ENCODE measurements at places on chromosomes 1 and 21.

- DNase-seq, result no peak
Observed at GRCh38 chr1:166950156-166950555, 25.2 kb downstream of the ILDR2 start.

DNA sequence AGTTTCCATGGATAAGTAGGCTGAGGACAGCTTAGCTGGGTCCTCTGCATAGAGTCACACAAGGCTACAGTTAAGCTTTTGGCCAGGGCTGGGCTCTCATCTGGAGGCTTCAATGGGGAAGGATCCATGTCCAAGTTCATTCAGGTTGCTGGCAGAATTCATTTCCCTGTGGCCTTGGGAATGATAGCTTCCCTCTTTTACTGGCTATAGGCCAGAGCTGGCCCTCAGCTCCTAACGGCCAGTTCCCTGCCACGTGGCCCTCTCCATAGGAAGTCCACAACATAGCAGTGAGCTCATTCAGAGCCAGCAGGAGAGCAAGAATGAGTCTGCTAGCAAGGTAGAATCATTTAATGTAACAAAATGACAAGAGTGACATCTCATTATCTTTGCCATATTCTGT is 15.1 kb upstream of the PODN start:
- no peak for DNase-seq

GRCh38 chr1:41479000-41479807 is 5.3 kb downstream of the EDN2 start:
- no peak for DNase-seq

- no peak for DNase-seq
Observed at GRCh38 chr1:111174070-111174469, 26.4 kb downstream of the DENND2D start.

GRCh38 chr1:102897557-102897956 is 210.8 kb downstream of the COL11A1 start:
- no peak for DNase-seq

DNA sequence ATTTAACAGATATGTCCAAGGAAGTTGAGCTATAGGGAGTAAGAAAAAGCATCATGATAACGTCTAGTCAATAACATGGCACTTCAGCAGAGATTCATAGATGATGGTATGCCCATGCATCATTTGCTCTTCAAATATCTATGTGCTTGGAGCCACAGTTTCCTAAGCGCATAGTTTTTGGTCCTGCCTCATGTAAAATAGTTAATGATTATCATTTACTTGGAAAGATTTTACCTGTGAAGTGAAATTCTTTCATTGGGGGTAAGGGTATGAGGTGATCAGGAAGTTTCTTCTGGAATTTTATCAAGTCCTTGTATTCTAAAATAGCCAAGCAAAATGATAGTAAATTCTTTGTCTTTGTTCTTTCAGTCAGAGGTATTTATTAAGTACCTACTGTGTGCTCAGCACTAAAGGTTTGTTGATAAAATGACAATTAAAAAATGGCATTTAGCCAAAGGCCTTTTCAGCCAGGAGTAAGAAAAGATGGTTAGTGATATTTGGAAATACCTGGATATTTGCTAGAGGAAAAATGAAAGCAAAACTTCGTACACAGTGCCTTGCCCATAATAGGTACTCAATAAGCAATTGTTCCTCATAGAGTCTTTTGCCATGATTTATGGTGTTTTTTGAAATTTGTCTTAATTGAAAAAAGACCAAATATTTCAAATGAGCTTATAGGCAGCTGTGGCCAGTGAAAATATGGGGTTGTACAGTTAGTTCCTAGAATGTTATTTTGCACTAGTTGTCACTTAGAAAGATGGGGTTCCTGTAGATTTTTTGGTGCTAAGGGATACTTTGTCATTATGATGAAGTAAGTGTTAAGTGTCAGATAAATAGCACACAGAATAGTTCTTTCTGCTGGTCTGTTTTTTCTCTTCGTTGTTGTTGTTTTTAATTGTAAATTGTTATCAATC is 13.1 kb downstream of the PDIK1L start:
- DNase-seq, result no peak

DNA sequence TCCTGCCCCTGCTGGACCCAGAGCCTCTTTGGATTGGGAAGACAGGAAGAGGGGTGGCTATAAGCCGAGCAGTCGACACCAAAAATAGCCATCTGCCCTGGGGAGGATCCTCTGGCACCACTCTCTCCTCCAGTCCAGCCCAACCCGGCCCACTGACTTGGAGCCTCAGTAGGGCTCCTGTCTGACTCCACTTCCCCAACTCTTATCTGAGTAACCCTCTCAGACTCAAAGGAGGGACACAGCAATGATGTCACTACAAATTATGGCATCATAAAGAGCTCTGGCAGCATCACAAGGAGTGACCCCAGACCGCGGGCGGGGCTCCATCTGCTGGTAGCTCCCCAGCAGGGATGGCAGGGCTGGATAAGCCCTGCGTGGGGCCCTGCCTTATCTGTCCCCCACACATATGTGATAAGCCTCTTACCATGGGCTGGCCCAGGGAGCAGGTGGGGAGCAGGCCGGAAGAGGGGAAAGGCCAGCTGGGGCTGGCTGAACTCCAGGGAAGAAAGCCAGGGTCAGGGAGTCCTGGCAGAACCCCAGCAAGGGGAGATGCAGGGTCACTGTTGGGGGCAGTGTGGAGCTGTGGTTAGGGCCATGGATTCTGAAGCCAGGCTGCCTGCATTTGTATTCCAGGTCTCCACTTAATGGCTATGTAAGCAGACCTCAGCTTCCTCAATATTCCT is 4.6 kb upstream of the SLC6A9 start:
- no peak for DNase-seq

- peak; percentile 72 for DNase-seq
Observed at GRCh38 chr1:111615870-111616715, 3.5 kb upstream of the RAP1A start.

GRCh38 chr21:38716088-38716487 is 89.6 kb upstream of the ETS2 start:
- DNase-seq, result no peak

DNA sequence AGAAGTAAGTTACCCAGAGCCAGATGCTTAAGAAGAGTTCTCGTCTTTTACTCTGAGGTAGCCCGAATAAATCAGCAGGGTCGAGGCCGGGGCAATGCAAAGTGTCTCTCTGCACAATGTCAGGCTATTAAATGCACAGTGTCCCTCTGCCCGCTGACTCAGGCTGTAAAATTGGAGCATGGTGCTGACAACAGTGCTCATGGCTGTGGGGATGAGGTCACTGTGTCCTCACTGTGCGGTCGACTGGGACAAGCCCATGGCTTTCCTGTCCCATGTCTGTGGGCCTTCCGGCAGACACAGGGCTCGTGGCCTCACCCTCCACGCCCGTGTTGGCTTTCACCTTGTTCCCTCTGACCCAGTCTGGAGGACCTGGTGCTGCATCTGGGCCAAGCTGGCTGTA is 14.6 kb upstream of the SLC2A1 start:
- no peak for DNase-seq

DNA sequence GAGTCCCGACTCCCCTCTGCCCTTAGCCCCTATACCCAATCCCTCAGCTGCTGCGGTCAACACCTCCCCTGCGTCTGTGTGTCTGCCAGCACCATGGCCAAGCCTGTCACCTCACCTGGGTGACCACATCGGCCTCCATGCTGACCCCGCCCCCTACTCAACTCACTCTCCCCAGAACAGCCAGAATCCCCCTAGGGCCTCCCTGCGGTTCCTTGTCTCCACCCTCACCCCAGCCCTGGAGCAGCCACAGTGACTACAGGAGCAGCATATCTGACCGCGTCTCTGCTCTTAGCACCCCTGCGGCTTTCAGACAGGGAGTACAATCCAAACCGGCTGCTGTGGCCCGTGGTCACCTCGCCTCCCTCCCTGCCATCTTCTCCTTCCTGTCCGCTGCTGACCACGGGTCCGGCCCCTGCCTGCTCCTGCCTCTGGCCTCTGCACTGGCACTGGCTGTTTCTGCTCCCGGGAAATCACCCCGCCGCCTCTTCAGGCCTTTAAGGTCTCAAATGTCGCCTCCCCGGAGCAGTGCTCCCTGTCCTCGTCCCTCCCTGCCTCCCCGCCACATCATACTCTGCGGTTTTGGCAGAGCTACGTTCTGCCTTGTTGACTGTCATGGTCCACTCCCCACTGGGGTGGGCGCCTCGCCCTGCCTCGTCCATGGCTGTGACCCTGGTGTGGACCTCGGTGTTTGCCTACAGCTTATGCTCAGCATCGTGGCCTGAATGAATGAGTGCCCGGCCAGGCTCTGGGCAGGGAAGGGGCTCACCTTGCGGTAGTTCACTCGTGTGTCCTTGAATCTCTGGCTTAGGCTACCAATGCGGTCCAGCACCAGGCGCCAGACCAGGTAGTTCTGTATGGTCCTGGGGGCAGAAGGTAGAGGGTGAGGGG is 11.1 kb downstream of the PRXL2B start:
- DNase-seq, result no peak

- no peak for DNase-seq
Observed at GRCh38 chr1:84570436-84571149, 3.6 kb downstream of the CTBS start.

DNA sequence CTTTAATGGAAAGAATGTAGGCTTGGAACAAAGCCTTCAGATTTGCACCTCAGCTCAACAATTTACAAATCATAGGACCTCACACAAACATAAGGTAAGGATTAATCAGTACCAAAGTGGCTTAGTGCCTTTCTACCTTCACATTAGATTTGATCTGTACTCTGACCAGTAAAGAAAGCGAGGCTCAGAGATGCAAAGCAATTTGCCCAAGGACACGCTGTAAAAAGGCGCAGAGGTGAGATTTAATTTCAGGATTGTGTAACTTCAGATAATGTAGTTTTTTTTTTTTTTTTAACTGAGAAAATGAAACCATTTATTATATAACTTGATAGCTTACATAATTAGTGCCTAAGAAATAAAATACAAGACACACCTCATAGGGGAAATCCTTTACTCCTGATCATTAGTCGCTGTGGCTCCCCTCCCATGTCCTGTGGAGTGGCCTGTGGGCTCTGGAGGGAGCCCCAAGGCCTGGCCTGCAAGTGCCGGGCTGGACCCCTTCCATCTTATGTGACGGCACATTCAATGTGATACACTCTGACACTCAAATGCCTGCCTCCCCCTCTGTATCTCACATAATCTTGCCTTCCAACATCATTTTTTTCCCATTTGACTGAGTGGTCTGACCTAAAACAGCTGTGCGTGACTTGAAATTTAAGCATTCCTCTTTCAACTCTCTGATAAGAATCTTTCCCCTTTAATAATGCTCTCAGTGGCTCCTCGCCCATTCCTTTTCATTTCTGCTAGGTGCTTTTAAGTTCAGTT is 426.5 kb upstream of the DAB1 start:
- DNase-seq, result no peak

DNA sequence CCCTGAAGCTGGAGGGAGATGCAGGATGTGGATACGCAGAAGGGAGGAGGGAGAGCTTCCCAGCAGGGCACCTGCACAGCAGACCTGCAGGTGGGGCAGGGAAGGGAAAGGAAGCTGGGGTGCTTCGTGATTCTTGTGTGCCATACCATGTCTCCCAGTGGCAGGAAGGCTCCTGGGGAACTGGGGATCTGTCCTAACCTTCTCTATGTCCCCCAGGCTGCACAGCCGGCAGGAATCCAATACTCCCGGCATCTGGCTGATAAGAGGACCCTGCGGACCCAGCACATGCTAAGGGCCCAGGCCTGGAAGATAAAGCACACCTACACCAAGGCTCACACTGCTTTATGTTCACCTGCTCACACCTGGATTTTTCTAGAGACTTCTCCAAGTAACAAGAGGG is 79.4 kb downstream of the ITPKB start:
- no peak for DNase-seq

GRCh38 chr1:66450043-66450514 is 83.9 kb upstream of the SGIP1 start:
- DNase-seq, result no peak

DNA sequence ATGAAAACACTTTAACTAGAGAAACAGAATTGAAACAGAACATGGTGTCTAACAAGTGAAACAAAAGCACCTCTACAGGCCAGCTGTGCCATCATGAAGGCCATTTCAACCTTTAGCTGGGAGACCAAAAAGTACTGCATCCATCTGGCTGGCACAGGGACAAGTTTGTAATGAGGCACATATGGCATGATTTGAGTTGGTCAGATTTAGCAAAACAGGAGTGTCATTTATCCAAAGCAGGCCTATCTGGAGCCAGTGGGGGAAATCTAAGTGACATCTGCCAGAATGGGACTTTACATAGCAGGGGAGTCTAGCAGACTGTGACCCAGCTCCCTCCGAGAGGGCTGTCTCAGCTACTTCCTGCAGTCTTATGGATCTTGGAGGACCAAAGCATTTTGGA is 51.9 kb downstream of the DNTTIP2 start:
- DNase-seq, result no peak

DNA sequence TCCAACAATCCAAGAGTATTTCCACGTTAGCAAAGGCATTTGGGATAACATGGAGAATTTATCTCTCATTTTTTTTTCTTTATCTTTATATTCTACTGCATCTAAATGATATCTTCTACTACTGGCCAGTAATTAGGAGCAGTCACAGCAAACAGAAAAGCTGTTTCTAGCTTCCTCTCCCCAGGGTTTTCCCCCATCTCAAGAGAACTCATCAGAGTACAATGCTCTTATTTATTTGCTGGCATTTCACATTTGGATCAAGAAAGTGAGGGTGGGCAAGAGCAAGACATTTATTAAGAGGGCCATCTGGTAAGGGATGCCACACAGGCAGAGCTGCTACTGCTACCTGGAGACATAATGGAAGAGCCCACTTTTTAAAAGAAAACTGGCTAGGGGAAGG is 368.2 kb downstream of the USH2A start:
- DNase-seq, result no peak

DNA sequence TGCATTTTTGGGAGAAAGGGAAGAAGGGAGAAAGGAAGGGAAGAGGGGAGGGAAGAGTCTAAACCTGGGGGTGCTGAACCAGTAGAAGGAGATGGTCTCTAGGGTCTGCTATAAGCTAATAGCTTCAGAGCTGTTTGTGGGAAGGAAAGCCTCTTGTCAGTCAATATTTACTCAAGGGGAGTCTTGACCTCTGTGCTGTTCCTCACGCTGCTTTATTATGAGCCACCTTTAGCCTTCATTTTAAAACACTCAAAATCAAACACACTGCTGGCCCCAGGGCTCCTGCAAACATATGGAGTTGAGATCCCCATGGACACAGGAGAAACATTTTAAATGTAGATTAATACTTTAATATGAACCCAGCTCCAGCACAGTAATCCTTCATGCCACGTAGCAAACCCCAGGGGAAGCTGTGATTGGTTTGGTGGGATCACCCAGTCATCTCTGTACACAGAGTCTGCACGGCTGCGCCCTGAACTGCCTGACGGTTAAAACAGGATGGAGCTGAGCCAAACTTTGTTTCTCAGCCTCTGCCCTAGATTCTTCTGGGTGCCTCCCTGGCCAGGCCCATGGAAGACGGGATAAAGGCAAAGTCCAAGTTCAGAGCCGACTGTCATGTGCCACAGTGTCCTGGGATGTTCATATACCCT is 40.2 kb upstream of the VWA5B1 start:
- DNase-seq, result no peak

- no peak for DNase-seq
Observed at GRCh38 chr1:6248161-6248776, 4.3 kb downstream of the HES3 start.

- no peak for DNase-seq
Observed at GRCh38 chr1:111973150-111973790, 16.2 kb downstream of the KCND3 start.

Data from CD4-positive, alpha-beta T cell treated with Interleukin-4 for 1 hour (primary cell).